Stomach (tissue), 19 donors: ENCODE measurements at places on chromosomes 2 and 18. TPM values are rescaled to one million over a fixed set of nuclear protein-coding genes. Genes with fewer than 3 reads are reported as not detected.

Gene LIMS2
- 30.3 TPM for total RNA-seq

Gene HOXD9
- not detected for total RNA-seq

Gene POTEI
- total RNA-seq = 22.3 TPM

Gene DYSF
- total RNA-seq = 13.4 TPM

Gene TTL
- total RNA-seq = 5.3 TPM

Gene FBXO36
- 12.1 TPM for total RNA-seq

Gene PLEKHH2
- 8.5 TPM for total RNA-seq

Gene GAL3ST2
- 311 TPM for total RNA-seq

Gene KLHL14
- not detected for total RNA-seq

Gene UGT1A10
- total RNA-seq = 8.4 TPM

Gene CYTIP
- total RNA-seq = 24.8 TPM

Gene HOXD13
- not detected for total RNA-seq

Gene C2orf78
- total RNA-seq = not detected

Gene TWIST2
- total RNA-seq = 0.58 TPM

Gene MYCN
- not detected for total RNA-seq

Gene SIGLEC15
- total RNA-seq = not detected

Gene NLRC4
- total RNA-seq = not detected

Gene SP5
- 1.2 TPM for total RNA-seq

Gene CYP26B1
- total RNA-seq = not detected

Gene ANKRD23
- 1.3 TPM for total RNA-seq

Gene RNASEH1
- total RNA-seq = 13.6 TPM
